NCI-H69 (cell line): ENCODE measurements at places on chromosomes 3 and 15.

DNA sequence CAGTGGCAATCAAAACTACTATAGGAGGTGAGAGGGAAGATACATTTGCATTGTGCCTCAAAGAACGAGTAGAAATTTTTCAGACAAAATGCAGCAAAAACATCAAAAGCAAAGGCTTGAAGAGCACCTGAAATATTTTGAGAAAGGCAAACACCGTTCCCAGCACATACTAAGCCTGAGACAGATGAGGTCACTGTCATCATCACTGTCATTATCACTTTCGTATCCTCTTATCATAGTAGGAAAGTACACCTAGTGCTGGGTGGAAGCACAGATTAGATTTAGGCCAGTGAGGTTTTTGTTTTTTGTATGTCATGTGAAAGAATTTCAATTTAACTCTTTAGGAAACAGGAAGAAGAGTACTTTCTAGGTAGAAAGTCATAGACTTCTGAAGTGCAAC is 222.0 kb downstream of the GABRB3 start:
- DNase-seq, result no peak

DNA sequence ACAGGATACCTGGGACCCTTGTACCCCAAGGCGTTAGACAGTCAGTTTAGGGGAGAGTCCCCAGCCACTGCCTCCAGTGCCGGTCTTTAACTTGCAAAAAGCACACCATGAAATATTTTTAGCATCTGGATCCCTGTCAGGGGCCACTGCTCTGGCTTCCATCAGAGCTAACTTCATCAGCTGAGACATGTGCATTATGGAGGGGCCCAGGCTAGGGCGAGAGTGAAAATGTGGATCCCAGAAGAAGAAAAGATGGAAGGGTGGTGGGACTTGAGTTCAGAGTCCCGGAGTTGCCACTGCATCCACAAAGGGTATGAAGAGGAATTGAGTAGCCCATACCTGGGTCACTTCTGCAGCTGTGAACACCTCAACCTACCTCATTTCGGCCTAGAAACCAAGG is 23.5 kb upstream of the SPATA12 start:
- no peak for DNase-seq

DNA sequence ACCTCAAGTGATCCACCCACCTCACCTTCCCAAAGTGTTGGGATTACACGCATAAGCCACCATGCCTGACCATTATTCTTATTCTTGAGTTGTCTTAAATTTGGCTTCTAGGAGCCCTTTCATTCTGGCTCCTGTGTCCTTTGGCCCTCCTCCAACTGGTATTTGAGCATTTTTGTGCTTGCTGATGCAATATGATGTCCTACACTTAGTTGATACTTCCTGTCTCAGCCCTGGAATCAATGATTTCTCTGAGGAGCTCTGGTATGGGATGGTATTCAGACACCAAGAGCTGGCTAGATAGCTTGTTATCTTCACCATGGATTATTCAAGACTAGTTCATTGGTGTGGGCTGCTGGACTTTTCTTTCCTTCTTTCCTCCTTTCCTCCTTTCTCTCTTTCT is 25.4 kb downstream of the ZNF621 start:
- DNase-seq, result no peak

DNA sequence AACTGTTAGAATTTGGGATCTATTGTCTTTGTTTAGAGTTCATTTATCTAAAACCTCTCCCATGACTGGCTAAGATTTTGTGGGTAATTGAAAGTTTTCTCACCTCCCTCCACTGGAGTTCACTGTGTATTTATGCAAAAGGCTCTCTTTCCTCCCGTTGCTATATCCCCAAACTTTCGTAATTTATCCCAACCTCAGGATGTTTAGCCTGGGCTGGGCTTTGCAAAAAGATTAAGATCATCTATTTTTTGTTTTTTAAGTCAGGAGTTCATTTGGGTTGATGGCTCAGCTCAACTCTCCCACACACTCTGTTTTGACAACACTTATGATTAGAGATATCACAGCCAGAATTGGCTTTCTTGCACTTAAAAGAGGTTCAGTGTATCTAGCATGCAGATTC is 27.0 kb downstream of the SUCNR1 start:
- DNase-seq, result no peak

GRCh38 chr3:133295199-133295901 is 104.5 kb upstream of the BFSP2 start:
- peak; percentile 85 for DNase-seq

DNA sequence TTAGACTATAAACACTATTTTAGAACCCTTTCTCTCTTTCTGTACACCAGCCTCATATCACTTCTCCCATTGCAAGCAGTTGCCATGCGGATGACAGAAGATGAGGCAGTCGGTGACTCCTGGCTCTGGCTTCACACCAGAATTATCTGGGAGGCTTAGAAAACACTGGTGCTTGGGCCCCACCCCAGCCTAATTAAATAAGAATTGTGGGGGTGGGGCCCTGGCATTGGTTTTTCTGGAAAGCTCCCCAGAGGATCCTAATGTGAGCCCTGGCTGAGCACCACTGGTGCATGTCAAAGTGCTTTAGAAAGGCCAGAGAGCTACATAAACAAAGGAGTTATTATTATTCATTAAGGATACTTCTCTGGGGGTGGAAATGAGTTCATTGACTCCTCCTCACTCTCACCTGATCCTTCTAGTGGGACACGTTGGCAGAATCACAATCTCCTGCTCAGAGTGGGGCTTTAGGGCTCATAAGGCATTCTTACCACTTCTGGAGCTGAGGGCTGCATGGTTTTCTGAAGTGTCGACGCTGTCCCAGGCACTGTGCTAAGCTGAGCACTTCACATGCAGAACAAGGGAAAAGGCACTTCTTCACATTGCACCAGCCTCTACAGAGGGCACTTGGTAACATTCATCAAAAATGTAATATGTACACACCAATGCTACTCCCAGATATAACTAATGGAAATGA is 188.5 kb upstream of the TLE3 start:
- DNase-seq, result peak; percentile 88

- DNase-seq, result peak; percentile 10
These were observed 114.6 kb upstream of the TSC22D2 start for GRCh38 chr3:150293401-150294001.

- no peak for DNase-seq
These were observed 328.5 kb upstream of the GOLIM4 start for GRCh38 chr3:168424059-168424734.

GRCh38 chr15:61521953-61522352 is 292.9 kb upstream of the RORA start:
- DNase-seq, result no peak

- no peak for DNase-seq
These were observed 106.6 kb upstream of the PTPRG start for GRCh38 chr3:61454801-61455200.

- DNase-seq, result no peak
These were observed 55.7 kb downstream of the OXNAD1 start for GRCh38 chr3:16320711-16321110.

- peak; percentile 92 for DNase-seq
These were observed 13.2 kb downstream of the GREM1 start for GRCh38 chr15:32730677-32731654.

DNA sequence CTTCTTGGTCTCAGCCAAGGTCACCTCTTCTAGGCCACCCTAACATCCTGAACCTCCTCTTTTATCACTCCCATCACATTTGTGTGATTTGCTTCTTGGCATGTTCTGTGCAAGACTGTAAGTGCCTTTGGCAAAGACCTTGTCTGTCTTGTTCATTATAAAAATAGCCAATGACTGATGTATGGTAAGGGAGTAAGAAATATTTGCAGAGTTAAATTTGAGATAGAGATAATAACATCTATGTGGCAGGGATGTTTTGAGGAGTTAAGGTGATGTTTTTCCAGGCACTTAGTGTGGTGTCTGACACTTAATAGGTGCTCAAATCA is 202.3 kb downstream of the CADPS start:
- no peak for DNase-seq

DNA sequence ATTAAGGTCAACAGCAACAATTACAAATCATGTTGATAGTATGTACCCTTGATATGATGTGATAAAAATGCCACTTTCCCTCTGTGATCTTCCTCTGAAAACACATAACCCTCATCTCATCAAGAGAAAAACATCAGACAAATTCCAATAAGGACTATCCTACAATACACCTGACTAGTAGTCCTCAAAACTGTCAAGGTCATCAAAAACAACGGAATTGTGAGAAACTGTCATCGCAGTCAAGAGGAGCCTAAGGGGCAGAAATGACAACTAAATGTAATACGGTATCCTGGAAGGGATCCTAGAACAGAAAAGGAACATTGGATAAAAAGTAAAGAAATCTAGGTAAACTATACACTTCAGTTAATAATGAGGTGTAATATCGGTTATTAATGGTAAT is 59.2 kb downstream of the OSBPL10 start:
- DNase-seq, result no peak

DNA sequence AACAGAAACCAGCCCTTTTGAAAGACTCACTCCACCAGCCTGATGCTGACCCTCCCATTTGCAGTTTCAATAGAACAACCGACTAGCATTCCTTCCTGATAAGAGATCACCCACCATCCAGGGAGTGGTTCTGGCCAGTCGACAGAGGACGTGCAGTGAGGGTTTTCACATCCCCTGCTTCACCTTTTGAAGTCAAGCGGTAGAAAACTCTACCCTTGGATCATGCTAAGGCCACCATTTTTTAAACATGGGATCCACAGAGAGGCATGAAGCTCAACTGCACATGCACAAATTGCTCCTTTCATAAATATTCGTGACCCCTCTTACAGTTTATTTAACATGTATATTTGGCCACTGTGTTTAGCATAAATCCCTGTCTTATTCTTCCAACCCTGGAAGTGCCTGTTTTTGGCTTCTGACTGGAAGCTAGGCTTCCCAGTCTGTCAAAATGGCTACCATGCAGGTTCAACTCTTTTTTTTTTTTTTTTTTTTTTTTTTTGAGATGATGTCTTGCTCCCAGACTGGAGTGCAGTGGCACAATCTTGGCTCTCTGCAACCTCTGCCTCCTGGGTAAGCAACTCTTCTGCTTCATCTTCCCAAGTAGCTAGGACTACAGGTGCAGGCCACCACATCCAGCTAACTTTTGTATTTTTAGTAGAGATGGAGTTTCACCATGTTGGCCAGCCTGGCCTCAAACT is 1.0 kb upstream of the THUMPD3 start:
- no peak for DNase-seq

DNA sequence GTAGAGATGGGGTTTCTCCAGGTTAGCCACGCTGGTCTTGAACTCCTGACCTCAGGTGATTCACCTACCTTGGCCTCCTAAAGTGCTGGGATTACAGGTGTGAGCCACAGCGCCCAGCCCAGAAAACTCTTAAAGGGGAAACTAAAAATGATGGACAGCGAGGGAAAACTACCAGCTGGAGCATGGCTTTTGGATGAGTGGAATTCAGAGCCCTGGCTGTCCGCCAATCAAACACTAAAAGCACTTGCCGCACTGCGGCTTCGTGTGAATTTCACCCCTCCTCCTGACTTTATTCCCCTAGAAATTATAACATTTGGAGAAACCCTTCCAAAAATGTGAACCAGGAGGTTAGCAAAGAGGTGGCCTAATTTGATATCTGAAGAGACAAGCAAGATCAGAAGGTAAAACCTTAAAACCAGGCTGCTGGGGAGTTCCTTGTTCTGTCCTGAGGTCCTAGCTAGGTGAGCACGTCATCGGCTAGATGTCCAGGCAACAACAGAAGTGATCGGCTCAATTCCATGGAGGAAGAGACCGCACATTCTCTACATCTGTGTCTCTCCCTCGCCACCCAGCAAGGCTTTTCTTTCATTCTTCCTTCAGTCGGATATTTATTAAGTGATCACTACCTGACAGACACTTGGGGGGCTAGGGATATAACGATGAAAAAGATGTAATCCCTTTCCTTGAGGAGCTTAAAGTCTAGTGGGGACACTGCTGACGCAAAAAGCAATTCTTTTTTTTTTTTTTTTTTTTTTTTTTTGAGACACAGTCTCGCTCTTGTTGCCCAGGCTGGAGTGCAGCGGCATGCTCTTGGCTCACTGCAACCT is 1.7 kb downstream of the TM4SF19 start:
- DNase-seq, result no peak

GRCh38 chr3:72437661-72438406 is 410.4 kb downstream of the SHQ1 start:
- no peak for DNase-seq

GRCh38 chr15:73632670-73633058 is 525 bp downstream of the NPTN start:
- DNase-seq, result peak; percentile 24

GRCh38 chr3:18127859-18128681 is 297.1 kb downstream of the SATB1 start:
- peak; percentile 18 for DNase-seq

- peak; percentile 1 for DNase-seq
These were observed 301.8 kb upstream of the PDZRN3 start for GRCh38 chr3:73926360-73927202.

DNA sequence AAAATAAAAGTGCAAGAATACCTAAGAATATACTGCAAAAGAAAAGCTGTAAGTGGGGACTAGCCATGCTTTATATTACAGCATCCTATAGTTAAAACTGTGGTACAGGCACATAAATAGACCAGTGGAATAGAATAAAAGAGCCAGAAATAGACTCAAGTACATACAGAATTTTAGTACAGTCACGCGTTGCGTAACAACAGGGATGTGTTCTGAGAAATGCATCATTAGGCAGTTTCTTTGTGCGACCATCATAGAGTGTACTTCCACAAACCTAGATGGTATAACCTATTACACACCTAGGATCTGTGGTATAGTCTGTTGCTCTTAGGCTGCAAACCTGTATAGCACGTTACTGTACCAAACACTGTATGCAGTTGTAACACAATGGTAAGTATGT is 61.8 kb downstream of the PCCB start:
- no peak for DNase-seq

DNA sequence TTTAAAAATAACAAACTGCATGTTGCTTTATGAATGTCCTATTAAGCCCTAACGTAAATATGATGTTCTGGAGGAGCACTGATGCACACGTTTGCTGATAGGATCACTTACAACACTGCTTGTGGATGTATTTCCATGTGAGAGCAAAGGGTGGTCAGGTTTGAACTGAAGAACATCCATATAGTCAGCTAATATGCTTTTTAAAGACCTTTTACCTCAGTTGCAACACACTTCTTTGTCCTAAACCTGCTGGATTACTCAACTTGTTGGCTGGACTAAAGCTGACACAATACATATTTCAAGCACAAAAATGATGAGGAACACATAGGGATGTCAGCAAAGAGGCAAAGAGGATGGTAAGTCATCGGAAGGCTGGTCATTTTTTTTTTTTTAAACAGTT is 186.6 kb downstream of the TIGIT start:
- no peak for DNase-seq

DNA sequence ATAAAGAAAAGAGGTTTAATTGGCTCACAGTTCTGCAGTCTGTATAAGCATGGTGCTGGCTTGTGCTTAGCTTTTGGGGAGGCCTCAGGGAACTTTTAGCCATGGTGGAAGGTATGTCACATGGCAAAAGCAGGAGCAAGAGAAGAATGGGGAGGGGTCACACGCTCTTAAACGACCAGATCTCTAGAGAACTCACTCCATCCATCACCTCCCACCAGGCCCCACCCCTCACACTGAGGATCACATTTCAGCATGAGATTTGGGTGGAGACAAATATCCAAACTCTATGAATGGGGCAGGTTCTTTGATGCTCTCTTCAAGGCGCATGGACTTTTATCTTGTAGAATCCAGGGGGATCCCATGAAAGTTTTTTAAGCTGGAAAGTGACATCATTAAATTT is 75.7 kb downstream of the ITPR1 start:
- no peak for DNase-seq
